Activated T-helper 17 cell treated with anti-CD3 and anti-CD28 coated beads, Interleukin-2, amount 50 U/mL, for 72 hours (primary cell): ENCODE measurements at places on chromosomes 7 and 10.

DNA sequence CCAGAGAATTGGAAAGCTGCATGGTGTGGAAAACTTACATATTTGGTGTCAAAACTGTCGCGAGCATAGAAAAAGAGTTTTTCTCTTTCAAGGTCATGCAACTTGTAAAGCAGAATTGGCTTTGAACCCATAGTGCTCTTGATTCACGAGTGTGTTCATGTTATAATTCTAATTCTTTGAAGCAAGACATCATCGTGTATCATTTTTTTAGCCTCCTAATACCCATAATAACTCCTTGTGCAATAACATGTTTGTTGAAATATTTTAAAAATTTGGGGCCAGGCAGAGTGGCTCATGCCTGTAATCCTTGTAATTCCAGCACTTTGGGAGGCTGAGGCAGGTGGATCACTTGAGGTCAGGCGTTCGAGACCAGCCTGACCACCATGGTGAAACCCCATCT lies 4.2 kb downstream of the CCL24 start:
- ATAC-seq: no peak

GRCh38 chr7:124762611-124763143 lies 2.9 kb downstream of the GPR37 start:
- no peak for ATAC-seq

DNA sequence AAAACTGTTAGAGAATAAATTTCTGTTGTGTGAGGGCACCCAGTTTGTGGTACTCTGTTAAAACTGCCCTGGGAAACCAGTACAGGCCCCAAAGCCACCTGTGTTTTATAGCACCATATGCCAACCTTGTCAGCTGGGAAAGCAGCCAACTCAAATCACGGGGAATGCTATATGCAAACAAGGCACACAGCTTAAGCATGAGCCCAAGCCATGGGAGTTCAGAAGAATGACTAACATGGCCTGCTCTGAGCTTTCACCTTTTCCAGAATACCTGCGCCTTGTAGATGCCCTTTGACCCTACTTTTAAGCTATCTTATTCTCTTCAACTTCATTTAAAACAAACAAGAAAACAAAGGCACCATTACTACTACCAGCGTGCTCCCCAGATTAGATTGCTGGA lies 5.5 kb upstream of the SLC25A13 start:
- no peak for ATAC-seq

DNA sequence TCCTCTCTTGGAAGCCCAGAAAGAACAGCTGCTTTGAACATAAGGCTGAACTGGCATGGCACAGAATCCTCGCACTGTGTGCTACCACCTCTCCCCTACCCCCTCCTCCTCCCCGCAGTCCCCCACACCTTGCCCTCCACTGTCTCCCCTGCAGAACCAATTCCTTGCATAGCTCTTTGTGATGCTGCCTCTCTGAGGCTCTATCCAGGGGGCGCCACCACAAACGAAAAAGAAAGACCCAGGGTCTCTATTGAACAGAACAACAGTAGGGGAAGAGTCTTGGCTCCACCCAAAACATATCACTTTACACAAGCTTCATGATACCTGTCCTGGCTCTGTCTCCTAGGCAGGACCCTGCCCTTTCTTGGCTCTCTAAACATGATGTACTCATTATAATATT lies 26.2 kb upstream of the EBLN1 start:
- no peak for ATAC-seq

- no peak for ATAC-seq
Observed at GRCh38 chr10:119539359-119539825, 3.1 kb downstream of the RGS10 start.

DNA sequence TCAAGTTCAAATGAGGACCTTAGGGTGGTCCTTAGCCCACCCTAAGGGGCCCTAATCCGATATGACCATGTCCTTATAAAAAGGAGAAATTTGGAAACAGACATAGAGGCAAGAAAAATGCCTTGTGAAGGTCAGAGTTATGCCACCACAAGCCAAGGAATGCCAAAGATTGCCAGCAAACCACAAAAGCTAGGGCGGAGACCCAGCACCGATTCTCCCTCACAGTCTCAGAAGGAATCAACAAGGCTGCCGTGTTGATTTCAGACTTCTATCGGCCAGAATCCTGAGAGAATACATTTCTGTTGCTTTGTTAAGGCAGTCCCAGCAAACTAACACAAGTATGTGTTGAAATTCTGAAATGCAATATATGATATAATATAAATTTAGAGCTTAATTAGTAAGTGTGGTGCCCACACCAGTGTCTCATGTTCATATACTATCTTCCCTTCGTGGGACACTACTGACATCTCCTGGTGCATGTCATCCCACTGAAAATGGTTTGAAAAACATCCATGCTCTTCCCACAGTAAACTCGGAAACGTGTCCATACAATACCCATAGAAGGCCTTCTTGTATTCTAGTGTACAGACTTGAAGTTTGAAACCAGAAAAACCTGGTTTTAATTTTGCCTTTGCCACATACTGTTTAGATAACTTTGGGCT lies 349.0 kb downstream of the TNS3 start:
- no peak for ATAC-seq

- peak; percentile 18 for ATAC-seq
Observed at GRCh38 chr10:46534828-46535524, 21.5 kb downstream of the GPRIN2 start.
